Smooth muscle cell of bladder (primary cell): ENCODE measurements at places on chromosomes 4 and X. TPM values are rescaled to one million over a fixed set of nuclear protein-coding genes. Genes with fewer than 3 reads are reported as not detected.

Gene FAM9B
- total RNA-seq: not detected in 2 replicates

Gene CASP3
- 28.6 and 30.7 TPM in 2 replicates for total RNA-seq

Gene IL3RA
- total RNA-seq: 0.09 TPM in 1 of 2 replicates, not detected in the other

Gene CFAP99
- total RNA-seq: 0.18 TPM in 1 of 2 replicates, not detected in the other

Gene SPARCL1
- under 0.01 and 0.18 TPM in 2 replicates for total RNA-seq

Gene ZNF732
- total RNA-seq: 0.14 and 0.18 TPM in 2 replicates

Gene C4orf50
- total RNA-seq: under 0.01 TPM in 1 of 2 replicates, not detected in the other

Gene PABPC5
- 1.1 and 1.6 TPM in 2 replicates for total RNA-seq
